Progenitor cell of endocrine pancreas (in vitro differentiated cells): ENCODE measurements at places on chromosomes 5 and 9. TPM values are rescaled to one million over a fixed set of nuclear protein-coding genes. Genes with fewer than 3 reads are reported as not detected.

TMC1 gene
- not detected in 2 replicates for total RNA-seq

ARHGEF39 gene
- 9.1 and 10.4 TPM in 2 replicates for total RNA-seq

- no peak for DNase-seq
Measured at GRCh38 chr9:89488131-89488530, 9.8 kb downstream of the SEMA4D start.

GRCh38 chr5:153352685-153353219 is 137.7 kb upstream of the GRIA1 start:
- no peak for DNase-seq

GRCh38 chr9:6277417-6277816 is 50.8 kb upstream of the TPD52L3 start:
- no peak for DNase-seq

- DNase-seq: no peak
Measured at GRCh38 chr5:132422720-132423437, 53.4 kb downstream of the SLC22A5 start.

- DNase-seq: no peak
Measured at GRCh38 chr5:82332886-82333615, 54.9 kb upstream of the RPS23 start.

GRCh38 chr9:136650648-136651047 is 12.1 kb upstream of the EGFL7 start:
- no peak for DNase-seq

DNA sequence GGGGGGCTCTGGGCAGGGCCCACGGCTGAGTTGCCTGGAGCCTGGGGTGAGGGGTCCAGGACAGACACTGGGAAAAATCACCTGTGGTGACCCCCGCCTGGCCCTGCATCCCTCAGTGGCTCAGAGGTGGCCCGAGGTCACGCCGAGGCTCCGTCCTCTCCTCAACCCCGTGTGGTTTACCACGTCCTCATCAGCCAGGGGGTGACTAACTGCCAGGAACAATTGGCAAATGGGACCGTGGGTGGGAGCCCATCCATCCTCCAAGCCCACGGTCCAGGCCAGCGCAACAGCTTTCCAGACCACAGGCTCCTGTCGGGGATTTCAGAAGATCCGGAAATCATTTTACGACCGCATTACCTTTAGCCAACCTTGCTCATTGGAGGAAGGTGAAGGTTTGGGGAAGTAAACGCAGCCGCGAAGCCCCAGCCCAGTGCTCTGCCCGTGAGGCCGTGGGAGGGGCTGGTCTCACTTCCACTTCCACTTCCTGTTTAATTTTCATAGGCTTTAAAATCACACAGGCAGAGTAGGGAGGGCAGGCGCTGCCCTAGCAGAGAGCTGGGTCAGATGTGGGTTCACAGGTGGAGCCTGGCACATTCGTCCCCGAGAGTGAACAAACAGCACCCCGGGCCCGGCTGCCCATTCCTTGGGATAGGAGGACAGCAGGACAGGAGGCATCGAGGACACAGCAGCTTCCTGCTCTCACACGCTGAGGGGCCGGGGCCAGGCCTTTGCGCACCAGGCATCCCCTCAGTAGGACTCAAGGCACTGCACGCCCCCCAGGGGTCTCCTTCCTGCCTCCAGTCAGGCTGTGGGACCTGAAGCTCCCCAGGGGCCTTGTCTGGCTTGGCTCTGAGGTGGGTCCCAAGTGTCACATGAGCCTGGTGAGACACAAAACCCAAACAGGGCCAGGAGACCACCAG is 19.8 kb upstream of the SLC9A3 start:
- DNase-seq: no peak

GRCh38 chr5:55211184-55211874 is 15.8 kb downstream of the MCIDAS start:
- no peak for DNase-seq

DNA sequence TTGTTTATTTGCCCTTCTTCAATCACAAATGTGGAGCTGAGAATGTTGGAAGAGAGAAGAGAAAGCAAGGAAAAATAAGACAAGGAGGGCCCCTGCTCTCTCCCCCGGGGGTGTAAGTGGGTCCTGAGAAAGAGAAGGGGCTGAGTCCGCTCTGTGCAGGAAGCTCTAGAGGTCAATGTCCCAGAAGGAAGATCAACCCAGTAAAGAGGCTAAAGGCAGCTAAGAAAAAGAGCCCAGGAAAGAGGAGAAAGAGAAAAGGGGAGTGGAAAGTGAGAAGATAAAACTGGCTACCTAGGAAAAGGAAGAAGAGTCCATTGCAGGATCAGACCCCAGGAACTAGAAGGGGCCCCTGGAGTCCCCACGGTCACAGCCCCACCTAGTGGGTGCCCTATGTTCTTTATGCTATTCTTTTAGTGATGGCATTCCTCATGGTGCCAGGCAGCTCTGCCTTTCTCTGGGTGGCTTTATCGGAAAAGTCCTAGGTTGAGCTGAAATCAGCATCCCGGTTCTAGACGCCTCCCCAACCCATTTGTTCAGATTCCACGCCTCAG is 583.4 kb downstream of the ACTL7B start:
- DNase-seq: no peak

DNA sequence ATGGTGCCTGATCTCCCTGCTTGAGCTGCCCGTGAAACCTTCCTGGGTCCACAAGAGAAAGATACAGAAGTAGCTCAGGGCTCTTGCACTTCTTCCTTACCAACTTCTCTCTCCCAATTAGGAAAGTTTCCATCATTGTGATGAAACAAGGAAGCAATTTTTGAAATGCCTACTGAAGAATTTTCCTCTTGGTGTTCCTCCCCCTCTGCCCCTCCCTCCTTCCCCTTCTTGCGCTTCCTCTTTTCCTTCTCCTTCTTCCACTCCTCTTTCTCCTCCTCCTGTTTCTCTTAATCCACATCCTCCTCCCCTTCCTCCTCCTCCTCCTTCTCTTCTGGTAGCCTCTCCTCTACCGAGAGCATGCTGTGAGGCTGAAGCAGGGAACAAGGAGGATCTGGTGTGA is 36.3 kb upstream of the OTULINL start:
- no peak for DNase-seq

DNA sequence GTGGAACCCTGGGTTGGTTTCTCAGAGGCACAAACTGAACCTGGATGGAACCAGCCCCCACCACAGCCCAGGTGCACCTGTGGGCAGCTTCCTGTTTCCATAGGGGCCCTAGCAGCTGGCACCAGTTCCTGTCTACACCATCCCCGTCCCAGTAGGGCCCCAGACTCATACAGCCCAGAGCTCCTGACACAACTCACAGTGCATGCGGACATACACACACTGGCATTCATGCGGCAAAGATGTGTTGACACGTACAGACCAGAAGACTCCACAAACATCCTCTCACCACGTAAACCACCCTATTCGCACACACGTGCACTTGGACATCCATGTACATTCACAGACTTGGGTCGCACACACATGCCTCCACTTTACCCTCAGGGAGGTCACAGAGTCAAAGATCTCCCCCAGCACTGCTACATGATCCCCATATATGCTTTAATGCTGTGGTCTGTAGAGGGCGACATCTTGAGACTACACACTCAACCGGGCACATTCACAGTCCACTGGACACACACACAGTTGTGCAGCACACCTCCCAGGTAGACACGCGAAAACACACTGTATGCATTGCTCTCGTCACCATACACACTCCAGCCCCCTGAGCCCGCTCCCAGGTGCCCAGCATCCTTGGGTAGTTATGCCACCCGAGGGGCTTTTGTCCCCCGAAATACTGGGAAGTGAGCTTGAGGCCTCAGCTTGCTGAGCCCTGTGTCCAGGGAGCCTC is 22.4 kb downstream of the CXXC5 start:
- no peak for DNase-seq

- DNase-seq: no peak
Measured at GRCh38 chr5:142749321-142749720, 20.9 kb upstream of the ARHGAP26 start.

- no peak for DNase-seq
Measured at GRCh38 chr9:21943464-21943863, 50.7 kb downstream of the CDKN2A start.

GRCh38 chr5:68169903-68170302 is 45.7 kb upstream of the PIK3R1 start:
- DNase-seq: no peak

DNA sequence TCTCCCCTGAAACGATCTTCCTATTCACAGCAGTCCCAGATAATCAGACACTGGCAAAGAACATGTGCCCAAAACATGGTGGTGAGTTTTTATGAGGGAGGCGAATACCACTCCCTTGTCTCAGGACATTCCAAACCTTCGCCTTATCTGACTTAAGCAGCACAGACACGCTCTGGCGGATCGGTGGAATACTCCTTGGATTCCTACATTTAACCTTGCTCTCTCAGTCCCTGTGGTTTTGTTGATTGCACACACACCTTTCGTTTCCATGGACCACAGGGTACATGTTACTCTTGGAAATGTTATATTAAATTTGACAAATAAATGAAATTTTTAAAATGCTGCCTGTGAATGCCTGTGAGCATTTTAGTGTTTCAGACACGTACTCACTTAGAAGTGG is 87.8 kb upstream of the CPEB4 start:
- DNase-seq: no peak

GRCh38 chr5:13188371-13188770 is 756.1 kb downstream of the DNAH5 start:
- DNase-seq: no peak

DNA sequence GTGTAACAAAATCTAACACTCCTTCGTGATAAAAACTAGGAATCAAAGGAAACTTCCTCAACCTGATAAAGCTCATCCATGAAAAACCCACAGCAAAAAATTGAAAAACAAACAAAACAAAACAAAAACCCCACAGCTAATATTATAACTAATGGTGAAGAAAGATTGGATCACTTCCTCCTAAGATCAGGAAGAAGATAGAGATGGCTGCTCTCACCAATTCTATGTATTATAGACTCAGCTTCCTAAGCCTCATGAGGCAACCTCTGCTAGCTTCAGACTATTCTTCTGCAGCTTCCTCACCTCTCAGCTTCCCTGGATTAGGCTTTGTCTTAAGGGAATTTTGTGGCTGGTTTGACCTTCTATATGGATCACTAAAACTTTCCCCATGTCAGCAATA is 40.1 kb downstream of the PHAX start:
- no peak for DNase-seq

GRCh38 chr9:124766815-124767554 is 4.1 kb downstream of the NR6A1 start:
- no peak for DNase-seq

- no peak for DNase-seq
Measured at GRCh38 chr5:73619606-73620333, 6.2 kb upstream of the ARHGEF28 start.

DNA sequence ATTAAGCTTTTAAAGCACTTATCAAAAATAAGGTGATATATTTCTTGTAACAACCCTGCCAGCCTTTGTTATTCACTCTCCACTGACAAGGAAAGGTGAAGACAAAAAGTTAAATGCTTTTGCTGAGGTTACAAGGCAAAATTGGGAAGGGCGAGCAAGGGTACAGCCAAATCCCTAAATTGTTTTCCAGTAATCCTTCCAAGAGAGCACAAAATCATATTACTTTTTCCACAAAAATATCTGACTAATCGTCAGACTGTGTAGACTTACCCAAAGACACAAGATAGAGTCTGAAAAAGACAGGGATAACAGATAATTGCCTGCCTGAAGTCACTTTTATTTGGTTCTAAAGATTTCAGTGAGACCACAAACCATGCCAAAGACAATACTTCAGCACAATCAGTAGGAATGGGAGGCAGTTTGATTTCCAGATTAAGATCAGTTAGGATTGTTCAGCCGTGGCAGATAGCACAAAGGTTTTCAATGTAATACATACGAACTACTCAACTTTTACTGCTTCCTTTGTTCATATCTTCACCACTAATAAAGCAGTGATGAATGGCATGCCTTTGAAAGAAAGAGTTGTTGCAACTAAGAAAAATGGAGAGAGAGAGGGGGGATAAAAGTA is 383.8 kb upstream of the TUSC1 start:
- DNase-seq: no peak
